ENCODE measurements at places on chromosomes 3 and 15.

DNA sequence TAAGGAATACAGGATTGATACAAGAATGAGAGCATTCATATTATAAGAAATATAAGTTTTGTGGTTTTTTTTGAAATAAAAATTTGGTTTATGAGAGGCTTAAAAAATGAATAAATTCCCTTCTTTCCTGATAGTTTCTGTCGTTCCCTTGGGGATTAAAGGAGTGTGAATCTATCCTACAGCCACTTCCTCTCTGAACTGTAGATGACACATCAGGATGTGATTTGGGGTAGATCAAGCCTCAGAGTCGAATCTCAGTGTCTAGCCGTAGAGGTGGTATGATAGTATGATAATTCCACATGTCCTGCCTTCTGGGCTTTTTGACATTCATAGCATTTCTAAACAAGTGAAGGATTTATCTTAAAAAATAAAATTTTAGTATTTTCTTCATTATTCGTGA is 343.1 kb downstream of the LPP start:
- no peak for DNase-seq

- peak; percentile 73 for DNase-seq
Measured at GRCh38 chr3:122679085-122679881, 1.4 kb upstream of the PARP14 start.

DNA sequence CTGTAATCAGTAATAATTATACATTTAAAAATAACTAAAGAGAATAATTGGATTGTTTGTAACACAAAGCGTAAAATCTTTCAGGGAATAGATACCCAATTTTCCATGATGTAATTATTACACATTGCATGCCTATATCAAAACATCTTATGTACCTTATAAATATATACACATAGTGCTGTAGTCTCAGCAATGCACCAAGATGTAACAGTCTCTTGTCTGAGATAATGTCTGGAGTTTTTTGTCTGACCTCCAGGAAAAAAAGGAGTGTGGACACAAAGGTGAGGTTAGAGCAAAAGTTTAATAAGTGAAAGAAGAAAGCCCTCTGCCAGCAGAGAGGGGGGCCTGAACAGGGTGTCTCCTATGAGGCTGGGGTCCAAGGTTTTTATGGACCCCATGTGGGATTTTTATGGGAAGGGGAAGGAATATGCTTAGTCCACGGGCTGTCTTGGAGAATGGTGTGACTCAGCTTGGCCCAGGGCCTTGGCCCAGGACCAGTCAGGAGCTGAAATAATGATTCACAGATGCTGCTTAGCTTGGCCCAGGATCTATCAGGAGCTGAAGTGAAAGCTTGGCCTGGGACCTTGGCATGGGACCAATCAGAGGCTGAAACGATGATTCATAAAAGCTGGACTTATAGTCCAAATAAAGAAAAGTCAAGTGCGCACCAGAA is 545.0 kb downstream of the ZPLD1 start:
- no peak for DNase-seq

- no peak for DNase-seq
Measured at GRCh38 chr3:155462672-155463071, 169.2 kb upstream of the STRIT1 start.

GRCh38 chr3:180116203-180116602 is 79.5 kb upstream of the PEX5L start:
- no peak for DNase-seq

DNA sequence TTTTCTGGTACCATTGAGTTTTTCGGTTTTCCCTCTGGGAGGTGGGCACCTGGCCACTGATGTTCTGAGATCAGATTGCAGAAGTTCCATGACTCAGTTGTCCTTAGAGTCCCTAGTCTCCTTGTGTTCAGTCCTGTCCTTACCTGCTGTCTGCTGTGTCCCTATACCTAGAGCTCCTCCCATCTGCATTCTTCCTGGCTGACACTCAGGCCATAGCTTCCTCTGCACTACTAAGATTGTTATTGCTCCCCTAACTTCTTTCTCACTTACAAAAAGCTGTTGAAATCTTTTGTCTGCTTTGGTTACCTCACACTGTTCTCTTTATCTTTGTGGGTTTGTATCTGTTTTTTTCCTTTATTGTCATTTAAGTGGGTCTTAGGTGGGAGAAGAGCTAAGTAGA is 13.2 kb downstream of the USP3 start:
- DNase-seq = no peak

DNA sequence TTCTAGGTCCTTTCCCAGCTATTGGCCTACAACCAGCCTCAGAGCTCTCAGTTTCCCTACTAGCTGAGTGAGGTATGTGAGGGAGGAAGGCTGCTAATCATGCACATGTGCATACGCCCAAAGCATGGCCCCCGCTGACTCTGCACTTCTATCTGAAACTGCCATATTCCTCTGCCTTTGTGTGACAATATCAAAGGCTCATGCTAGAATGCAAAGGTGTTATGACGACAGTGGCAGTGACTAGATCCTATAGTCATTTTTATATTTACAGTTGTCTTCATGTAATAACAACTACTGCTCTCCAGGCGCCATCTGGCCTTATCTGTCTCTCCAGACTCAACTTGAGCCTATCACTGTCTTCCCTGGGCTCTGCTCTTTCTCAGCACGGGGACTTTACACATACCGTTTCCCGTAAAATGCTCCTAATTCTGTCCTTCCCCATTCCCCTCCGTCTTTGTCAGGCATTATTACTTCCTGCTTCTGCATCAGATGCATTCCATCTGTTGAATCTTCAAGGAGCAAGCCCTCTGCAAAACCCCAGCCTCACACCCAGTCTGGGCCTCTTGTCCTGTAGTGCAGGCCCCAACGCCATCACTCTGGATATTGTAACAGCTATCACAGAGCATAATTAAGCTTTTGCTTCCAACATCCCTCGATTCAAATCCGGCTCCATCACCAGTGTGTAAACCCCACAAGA is 102.5 kb downstream of the PDCD6IP start:
- no peak for DNase-seq

DNA sequence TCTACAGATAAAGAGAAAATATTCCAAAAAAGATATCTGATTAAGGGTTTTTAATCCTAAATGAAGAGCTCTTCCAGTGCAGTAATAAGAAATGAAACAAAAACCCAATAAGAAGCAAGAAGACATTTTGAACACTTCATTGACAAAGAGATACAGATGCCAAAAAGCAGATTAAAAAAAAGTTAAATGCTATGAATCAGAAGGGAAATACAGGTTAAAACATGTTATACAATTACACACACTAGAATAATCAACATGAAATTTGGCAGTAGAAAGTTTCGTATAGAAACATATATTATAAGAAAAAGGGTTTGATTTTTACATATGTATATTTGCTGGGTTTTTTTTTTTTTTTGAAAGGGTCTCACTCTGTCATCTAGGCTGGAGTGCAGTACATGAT is 135.0 kb downstream of the ROBO1 start:
- no peak for DNase-seq

DNA sequence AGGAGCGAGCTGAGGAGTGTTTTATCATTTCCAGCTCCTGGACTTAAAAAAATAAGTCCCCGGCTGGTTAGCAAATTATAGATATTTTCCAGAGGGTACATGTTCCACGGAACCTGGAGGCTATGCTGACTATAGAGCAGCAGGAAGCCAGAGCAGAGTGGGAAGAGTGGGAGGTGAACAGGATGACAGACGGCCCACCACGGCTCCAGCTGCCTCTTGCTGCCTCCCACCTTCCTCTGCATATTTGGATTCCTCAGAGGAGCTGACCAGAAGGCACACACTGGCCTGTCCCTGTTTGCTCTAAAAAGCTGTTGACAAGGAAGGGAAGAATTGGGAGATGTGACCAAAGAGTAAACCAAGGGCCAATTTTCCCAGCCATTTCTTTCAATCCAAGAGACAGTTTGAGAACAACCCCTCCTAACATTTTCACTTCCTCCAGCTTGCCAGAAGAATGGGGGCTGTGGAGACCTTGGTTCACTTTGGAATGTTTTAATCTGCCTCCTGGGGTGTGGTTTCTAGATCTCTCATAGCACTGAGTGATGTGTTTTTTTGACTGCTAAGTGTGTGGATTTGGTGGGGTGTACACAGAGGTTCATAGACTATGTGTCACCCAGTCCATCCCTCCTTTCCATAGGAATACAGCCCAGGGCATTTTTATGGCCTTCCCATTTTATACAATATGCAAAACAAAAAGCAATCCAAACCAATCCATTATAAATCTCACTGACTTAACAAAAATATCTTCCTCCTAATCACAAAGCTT is 36.8 kb downstream of the HGD start:
- no peak for DNase-seq

- DNase-seq = no peak
Measured at GRCh38 chr15:31344823-31345605, 18.4 kb downstream of the KLF13 start.

GRCh38 chr3:71240034-71240433 is 343.5 kb downstream of the FOXP1 start:
- DNase-seq = no peak

DNA sequence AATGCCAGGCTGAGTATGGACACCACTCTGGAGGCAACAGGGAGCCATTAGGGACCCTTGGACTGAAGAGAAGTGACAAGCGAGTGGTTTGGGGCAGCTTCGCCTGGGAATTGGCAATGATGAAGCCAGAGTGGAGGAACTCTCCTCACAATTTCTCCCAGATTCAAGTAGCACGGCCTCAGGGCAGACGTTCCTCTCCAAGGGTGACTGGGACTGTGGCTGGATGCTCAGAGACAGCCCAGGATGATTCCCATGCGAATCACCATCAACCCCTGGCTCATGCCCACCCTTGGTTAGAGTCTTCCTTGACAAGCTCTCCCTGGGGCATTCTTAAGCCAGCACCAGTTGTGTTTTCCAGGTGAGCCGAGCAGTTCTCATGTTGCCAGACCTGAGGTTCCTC is 16.3 kb upstream of the DOCK3 start:
- no peak for DNase-seq

DNA sequence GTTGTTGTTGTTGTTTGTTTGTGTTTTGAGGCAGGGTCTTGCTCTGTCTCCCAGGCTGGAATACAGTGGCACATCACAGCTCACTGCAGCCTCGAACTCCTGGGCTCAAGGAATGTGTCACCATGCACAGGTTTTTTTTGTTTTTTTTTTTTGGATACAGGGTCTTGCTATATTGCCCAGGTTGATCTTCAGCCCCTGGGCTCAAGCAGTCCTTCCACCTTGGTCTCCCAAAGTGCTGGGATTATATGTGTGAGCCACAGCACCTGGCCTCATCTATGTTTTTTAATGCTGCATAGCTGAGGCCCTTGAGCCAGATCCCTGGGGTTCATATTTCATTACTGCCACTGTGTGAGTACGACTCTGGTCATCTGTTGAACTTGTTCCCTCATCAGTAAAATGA is 352.6 kb downstream of the FEZF2 start:
- no peak for DNase-seq

DNA sequence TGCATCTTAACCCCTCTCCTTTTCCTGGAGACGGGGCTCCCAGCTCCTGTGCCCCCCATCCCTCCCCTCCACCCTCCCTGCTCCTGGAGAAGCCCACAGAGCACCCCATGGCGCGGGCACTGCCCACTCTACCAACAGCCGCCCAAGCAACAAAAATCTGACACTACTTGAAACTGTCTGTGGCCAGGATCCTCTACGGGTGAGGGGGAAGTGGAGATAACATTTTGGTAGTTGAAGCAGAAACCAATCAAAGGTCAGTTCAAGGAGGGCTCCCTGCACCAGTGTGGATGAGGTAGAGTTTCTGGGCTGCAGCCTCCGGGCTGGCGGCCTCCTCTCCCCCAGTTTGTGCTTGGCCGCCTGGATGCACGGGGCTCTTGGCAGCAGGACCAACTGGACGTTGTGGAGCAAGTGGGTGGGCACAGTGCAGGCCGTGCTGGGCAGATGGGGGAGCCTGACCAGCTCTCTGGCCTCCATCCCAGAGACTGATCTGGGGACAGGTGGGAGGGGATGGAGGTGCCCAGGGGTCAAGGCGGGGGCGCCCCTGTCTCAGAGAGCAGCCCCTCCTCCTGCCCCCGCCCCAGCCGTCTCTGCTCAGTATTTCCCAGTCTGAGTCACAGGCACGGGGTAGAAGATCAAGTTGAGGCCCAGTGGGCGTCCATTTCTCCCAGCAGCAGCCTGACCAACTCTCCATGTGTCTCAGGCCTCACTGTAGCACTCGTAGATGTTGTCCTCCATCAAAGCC is 12.8 kb downstream of the H1-8 start:
- no peak for DNase-seq

- no peak for DNase-seq
Measured at GRCh38 chr3:23239211-23240068, 36.3 kb downstream of the UBE2E2 start.

DNA sequence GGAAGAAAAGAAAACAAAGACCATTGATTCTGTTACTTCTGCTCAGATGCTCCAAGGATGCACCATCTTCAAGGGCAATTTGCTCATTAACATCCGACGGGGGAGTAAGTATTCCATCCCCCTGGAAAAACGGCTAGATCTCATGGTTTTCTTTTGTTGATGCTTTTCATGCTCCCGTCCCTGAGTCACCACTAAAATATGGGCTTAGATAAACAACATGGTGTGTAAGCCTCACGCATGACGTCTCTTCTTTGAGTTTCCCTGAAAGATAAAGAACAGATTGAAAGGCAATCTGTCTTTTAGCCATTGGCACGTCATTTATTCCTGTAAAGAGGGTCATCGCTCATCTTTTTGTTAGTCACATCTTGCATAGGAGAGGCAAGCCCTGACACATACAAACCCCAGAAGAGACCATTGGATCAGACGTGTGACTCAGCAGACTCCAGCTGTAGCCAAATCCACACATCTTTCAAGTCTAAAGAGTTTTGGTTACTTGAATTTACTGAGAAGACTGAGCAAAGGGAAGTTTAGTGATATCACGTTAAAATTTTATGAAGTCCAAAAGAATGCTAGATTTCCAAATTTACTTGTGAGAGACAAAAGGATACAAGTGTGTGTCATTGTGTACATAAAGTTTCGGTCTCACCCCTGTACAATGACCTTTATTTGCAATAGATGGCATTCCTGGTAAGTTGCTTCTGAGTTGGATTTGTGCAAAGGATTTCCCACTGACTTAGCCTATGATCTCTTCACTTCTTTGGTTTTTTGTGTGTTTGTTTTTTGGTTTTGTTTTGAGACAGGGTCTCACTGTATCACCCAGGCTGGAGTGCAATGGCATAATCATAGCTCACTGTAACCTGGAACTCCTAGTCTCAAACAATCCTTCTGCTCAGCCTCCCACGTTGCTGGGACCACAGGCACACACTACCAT is 110.5 kb downstream of the PGPEP1L start:
- DNase-seq = no peak

Measured in NCI-H2029 treated with DMSO at 0.1 percent for 48 hours (cell line).